Mononuclear cell (primary cell): ENCODE measurements at places on chromosomes 7 and 10. TPM values are rescaled to one million over a fixed set of nuclear protein-coding genes. Genes with fewer than 3 reads are reported as not detected.

Gene DLX6
- not detected for total RNA-seq

Gene IFIT1
- total RNA-seq = 5.9 TPM

Gene WDR37
- total RNA-seq = 26.6 TPM

Gene DRGX
- not detected for total RNA-seq

Gene TAS2R4
- total RNA-seq = 0.31 TPM

Gene EPO
- total RNA-seq = not detected

Gene ACADSB
- 6.4 TPM for total RNA-seq

Gene GLI3
- 0.10 TPM for total RNA-seq

Gene CALML5
- not detected for total RNA-seq

Gene HTR5A
- total RNA-seq = under 0.01 TPM

Gene AUTS2
- 16.5 TPM for total RNA-seq

Gene TAS2R5
- 0.10 TPM for total RNA-seq

Gene OR9A2
- total RNA-seq = not detected

Gene PRF1
- total RNA-seq = 60.4 TPM

Gene NCAPG2
- 2.9 TPM for total RNA-seq

Gene MKI67
- 1.8 TPM for total RNA-seq

Gene CCDC172
- total RNA-seq = not detected

Gene CHCHD3
- 31.1 TPM for total RNA-seq
